Suprapubic skin (tissue), 4 donors: ENCODE measurements at places on chromosomes 11 and 22. TPM values are rescaled to one million over a fixed set of nuclear protein-coding genes. Genes with fewer than 3 reads are reported as not detected.

- H3K27me3 ChIP-seq: no peaks in the 10 kb centered on the region
- H3K4me1 ChIP-seq: peaks cover 5% of the 10 kb centered on the region
- H3K4me3 ChIP-seq: no peak overlapping the region
- no peak for DNase-seq
- H3K27ac ChIP-seq: no peak overlapping the region
Observed at GRCh38 chr11:128555606-128556005, 31.8 kb downstream of the ETS1 start.

Gene CCDC73
- not detected for total RNA-seq

Gene BUD13
- 19.4 TPM for total RNA-seq

DNA sequence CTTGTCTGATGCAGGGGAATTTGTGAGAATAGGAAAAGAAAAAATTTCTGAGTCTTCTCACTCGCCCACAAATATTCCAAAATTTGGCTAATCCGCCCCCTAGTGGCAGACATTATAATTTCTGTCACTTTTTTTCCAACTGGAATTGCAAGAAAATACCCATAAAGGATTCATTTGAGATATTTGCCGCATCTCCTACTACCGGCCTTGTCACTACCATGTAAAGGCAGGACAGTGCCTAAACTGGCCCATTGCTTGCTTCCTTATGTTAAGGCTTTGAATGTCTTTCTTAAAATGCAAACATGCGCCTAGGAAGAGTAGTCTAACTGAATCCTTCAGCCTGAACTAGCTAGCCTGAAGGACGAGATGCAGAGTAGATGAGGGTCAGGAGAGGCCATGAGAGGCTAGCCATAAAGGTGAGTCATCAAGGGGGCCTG, 9.3 kb upstream of the CEP295 start:
- H3K4me3 ChIP-seq: no peak overlapping the region
- no peak for DNase-seq
- H3K27ac ChIP-seq: no peak overlapping the region
- peaks cover 4% of the 10 kb centered on the region for H3K4me1 ChIP-seq
- H3K27me3 ChIP-seq: no peaks in the 10 kb centered on the region

Gene KIRREL3
- total RNA-seq: 0.17 TPM

Gene PGM2L1
- 0.91 TPM for total RNA-seq

DNA sequence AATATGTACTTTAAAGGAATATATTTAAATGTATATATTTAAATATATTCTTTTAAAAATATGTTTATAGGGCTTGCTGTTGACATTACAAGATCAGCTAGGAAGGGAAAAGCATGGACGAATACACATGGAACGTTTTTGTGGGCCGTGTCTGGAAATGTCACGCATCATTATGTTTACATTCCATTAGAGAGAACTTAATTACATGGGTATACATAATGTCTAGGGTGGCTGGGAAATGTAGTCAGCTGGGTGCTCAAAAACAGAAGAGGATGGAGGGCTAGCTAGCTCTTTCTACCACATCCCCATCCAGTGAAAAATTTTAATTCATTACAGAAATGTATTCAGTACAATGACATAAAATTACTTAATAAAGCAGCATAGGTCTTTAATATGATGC, 371.2 kb downstream of the DYNC2H1 start:
- no peak overlapping the region for H3K4me3 ChIP-seq
- no peak overlapping the region for H3K27ac ChIP-seq
- no peaks in the 10 kb centered on the region for H3K36me3 ChIP-seq

DNA sequence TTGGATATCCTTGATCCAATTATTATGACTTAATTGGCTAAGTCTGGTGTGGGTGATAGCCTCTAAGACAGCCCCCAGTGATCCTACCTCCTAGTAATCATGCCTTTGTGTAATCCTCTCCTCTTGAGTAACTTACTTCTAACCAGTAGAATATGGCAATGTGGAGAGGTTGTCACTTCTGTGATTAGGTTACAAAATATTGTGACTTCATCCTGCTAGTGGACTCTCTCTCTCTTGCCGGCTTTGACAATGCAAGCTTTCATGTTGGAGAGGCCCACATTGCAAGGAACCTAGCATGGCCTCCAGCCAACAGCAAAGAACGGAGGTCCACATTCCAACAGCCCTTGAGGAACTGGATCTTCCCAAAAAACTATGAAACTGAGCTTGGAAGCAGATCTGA, 19.5 kb downstream of the YPEL4 start:
- no peaks in the 10 kb centered on the region for H3K4me1 ChIP-seq
- DNase-seq: no peak
- no peaks in the 10 kb centered on the region for H3K27me3 ChIP-seq
- H3K36me3 ChIP-seq: no peaks in the 10 kb centered on the region
- no peak overlapping the region for H3K4me3 ChIP-seq
- no peak overlapping the region for H3K27ac ChIP-seq

DNA sequence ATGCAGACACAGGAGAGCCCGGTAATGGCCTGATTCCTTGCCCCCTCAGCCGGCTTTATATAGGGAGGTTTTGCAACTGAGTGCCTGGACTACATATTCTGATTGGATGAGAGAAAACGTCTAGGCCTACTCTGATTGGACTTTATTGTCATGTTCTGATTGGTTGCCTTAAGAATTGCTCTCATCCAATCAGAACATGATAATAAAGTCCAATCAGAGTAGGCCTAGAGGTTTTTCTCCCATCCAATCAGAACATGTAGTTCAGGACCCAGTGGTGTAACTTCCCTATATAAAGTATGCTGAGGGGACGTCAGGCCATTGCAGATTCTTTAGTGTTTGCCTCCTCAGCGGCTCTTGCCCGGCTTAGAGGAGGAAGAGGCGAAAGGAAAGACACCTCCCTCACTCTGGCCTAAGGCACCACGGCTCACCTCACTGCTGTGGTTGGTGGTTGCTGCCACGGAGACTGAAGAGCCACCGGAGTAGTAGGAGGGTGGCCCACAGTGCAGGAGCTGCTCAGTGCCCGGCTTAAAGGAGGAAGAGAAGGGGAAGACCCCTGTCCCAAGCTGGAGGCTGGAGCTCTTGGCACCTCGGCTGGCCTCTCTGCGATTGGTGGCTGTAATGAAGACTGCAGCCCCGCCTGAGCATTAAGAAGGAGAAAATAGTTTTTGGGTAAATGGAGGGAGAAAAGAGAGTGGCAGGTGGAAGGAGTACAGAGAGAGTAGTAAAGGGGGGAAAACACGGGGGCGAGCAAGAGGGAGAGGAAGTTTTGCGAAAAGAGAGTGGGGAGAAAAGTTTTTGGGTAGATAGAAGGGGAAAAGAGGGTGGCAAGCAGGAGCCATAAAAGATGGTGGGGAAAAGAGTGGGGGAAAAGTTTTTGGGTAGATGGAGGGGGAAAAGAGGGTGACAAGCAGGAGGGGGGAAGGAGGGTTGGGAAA, 116.7 kb upstream of the SERPIND1 start:
- no peak overlapping the region for H3K4me3 ChIP-seq
- peaks cover 5% of the 10 kb centered on the region for H3K27me3 ChIP-seq
- no peaks in the 10 kb centered on the region for H3K36me3 ChIP-seq
- H3K4me1 ChIP-seq: no peaks in the 10 kb centered on the region
- no peak for DNase-seq
- H3K27ac ChIP-seq: no peak overlapping the region

DNA sequence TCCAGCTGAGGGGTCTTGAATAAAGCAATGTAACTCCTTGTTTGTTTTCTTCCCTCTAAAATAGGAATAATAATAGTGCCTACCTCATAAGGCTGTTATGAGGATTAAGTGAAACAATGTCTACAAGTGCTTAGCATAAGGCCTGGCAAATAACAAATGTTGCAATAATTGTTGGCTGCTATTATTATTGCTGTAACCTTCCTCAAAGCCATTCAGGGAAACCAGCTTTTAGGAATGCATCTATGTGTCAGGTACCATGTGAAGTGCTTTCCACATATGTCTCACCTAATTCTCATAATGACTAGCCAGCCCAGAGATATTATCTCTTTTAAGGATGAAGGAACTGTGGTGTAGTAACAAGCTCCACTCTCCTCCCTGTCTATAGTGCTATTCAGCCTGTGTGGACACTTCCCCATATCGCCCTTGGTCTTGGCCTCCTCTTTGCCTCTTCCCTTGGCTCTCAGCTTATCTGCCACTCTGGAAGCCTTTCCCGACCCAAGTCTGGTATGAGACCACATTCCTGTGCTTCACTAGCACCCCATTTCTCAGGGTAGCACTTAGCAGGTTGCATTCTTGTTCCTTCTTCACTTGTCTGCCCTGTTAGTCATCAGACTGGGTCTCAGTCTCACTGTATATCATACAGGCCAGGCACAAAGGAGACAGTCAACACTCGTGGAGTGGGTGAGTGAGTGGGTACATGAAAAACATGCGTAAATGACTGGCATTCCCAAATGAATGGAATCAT, 23.8 kb downstream of the CSNK2A3 start:
- peaks cover 26% of the 10 kb centered on the region for H3K36me3 ChIP-seq
- DNase-seq: no peak
- H3K27me3 ChIP-seq: no peaks in the 10 kb centered on the region
- H3K27ac ChIP-seq: no peak overlapping the region

GRCh38 chr11:125874556-125875124, 12.8 kb upstream of the HYLS1 start:
- H3K27me3 ChIP-seq: no peaks in the 10 kb centered on the region
- no peaks in the 10 kb centered on the region for H3K36me3 ChIP-seq
- H3K27ac ChIP-seq: no peak overlapping the region
- no peak for DNase-seq
- no peak overlapping the region for H3K4me3 ChIP-seq
